AG08395 (cell line): ENCODE measurements at places on chromosomes 5 and 9.

GRCh38 chr5:114477816-114478334 is 116.0 kb downstream of the KCNN2 start:
- DNase-seq, result no peak

DNA sequence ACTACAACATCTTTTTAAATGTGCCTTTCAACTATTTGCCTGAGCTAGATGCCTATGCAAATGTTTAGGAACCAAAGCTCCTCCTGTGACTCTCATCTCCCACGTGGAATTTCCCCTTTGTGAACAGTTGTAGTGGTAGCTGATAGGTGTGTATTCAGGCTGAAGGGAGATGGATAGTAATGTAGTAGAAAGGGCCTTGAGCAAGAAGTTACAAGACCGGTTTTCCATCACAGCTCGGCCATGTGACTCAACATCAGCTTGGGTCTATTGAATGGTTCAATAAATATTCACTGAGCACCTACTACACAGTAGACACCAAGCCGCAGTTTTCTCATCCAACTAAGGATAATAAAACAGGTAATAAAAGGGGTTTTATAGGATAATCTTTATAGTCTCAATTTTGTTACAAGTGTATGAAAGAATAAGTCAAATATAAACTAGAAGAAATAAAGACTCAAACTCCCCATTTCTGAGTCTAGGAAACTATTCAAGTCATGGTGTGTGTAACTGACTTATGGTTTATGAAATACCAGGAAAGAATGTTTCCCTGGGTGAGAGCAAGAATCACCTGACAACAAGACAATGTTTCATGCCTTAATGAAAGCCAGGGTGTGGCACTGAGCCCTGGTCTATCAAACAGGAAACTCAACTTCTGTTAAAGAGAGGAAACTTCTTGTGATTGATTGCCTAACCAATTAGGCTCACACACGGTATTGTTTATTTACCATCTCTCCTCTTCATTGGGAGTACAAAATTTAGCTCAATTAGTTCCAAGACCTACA is 187.1 kb upstream of the SPEF2 start:
- no peak for DNase-seq

DNA sequence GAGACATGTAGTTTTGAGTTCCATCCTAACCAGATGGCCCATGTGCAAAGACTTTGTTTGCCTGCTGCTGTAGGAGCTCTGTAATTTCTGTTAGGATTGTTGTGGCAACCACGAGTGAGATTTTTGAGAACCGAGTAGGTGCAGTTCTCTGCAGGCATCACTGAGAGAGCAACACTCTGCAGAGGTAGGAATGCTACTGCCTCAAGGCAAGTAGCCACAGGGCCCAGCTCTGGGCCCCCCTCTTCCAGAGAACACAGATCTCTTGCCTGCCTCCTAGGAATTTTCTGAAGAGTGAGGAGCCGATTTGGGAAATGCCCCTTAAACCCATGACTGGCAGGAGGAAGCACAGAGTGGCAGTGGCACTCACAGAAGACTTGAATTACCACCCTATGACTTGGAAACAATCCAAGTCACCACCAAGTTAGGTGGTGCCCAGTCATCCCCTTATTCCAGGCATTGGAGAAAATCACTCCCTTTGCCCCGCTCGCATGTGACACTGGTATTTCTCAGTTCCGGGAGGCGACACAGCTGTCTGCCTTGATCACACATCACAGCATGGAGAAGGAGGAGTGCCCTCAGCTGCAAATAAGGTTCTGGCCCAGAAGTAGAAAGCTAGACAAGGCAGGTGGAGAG is 52.5 kb upstream of the SLC2A8 start:
- DNase-seq, result peak; percentile 39

GRCh38 chr9:116939614-116940013 is 252.5 kb downstream of the TRIM32 start:
- DNase-seq, result no peak

DNA sequence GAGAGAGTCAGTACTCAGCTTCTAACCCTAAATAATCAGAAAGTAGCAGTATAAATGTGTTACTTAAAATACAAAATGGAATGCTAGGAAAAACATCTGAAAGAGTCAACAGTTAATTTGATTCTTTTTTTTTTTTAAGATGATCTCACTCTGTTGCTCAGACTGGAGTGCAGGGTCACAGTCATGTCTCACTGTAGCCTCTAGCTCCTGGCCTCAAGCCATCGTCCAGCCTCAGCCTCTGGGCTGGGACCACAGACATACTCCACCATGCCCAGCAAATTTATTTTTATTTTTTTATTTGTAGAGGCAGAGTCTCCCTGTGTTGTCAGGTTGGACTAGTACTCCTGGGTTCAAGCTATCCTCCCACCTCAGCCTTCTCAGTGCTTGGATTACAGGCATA is 424.9 kb downstream of the IRX2 start:
- no peak for DNase-seq
